HCT116 (cell line): ENCODE measurements at places on chromosomes 6 and 20. TPM values are rescaled to one million over a fixed set of nuclear protein-coding genes. Genes with fewer than 3 reads are reported as not detected.

Gene LY6G6F
- not detected for total RNA-seq

Gene RTEL1
- 58.0 TPM for total RNA-seq

Gene PSORS1C2
- total RNA-seq, result not detected

Gene MMP24
- not detected for total RNA-seq

Gene HLA-A
- 251 TPM for total RNA-seq
